Stimulated activated CD8-positive, alpha-beta memory T cell treated with anti-CD3 and anti-CD28 coated beads, Interleukin-7, amount 100 ng/mL, for 1 hour (primary cell): ENCODE measurements at places on chromosomes 3 and 15.

- DNase-seq = no peak
Observed at GRCh38 chr3:39150803-39151631, 2.4 kb downstream of the CSRNP1 start.

DNA sequence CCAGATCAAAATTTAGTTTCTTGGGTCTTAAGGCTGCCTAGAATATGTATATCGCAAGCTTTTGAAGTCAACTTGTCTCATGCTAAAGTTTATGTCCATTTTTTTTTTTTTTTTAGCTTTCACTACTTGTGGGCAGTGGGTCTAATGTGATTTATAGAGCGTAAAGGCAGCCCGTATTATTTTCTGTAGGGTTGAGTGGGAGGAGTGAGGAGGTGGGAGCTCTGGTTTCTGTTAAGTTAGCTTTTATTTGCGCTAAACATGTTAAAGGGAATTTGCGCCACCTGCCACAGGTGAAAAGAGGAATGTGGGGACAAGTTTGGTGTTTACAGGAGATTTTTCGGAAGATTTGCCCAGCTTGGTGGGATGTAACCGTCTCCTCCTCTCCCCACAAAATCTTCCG, 234.2 kb downstream of the IL20RB start:
- no peak for DNase-seq

- no peak for DNase-seq
Observed at GRCh38 chr3:194570235-194570634, 63.0 kb downstream of the TMEM44 start.

- no peak for DNase-seq
Observed at GRCh38 chr3:163708428-163708827, 1369.9 kb downstream of the SI start.

- DNase-seq = no peak
Observed at GRCh38 chr3:72157748-72158638, 373.0 kb upstream of the PROK2 start.

- DNase-seq = no peak
Observed at GRCh38 chr3:183353421-183353820, 75.0 kb downstream of the MCF2L2 start.

DNA sequence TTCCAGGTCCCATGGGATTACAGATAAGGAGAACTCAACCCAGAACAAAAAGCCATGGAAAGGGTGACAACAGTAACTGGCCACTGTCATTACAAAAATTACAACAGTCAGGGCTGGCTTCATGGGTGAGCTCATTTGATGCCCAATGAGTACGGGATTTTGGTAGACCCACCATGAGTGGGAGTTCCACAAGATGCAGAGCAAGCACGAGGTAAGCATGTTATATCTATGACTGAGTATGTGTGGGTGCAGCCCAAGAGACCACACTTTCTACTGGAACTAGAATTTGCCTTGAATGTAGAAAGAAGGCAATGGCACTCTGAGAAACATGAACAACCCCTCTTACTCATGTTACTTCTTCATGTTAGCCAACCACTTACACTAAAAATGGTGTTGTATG, 83.3 kb downstream of the IGF2BP2 start:
- no peak for DNase-seq
